ENCODE measurements at places on chromosomes 4 and X.

GRCh38 chr4:68985442-68985841, 33.8 kb upstream of the UGT2A3 start:
- no peak for DNase-seq

DNA sequence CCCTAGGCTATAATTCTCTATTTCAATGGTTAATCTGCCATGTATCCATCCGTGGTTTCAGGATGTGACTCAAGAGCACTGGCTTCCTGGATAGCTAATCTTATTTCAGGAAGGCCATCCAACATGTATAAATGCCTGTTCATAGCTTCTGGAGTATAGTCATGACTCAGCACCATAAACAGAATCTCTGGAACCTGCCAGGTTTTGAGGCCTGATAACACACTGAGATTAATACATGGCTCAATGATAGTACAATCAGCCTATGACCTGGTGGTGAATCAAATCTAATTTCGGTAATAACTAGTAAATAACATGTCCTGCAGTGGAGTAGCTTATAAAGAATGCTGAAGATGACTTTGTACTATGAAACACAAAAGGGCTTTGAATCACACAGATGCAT, 5.7 kb upstream of the IL13RA2 start:
- no peak for DNase-seq

DNA sequence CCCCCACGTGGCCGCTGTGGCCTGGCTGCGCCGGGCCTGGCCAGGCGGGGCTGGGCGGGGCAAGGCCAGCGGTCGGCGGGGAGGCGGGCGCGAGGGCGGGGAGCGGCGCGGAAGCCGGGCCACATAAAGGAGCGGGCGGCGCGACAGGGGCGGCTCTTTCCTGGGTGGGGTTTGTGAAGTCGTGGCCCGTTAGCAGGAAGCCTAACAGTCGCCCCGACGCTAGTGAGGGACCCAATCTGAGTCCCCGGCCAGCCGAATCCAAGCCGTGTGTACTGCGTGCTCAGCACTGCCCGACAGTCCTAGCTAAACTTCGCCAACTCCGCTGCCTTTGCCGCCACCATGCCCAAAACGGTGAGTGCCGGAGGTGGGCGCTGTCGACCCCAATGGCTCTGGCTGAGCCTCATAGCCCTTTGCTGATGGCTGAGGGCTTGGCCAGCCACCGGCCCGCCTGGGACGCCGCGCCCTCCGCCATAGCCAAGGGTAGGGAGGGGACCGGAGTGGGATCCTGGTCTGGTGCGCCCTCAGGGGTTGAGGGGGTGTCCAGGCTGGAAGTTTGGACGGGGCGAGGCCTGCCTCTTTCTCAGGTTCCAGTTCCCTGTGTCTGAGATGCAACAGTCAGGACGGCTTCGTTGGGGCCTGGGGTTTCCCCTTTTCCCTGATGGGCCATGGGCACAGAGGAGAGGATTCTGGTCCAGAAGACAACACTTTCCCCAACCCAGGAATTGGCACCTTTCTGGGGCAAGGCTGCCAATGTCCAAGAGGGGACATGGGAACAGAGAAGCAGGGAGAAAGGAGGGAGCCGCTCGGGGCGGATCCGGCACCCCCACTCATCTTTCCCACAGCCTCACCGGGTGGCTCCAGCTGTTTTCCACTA, at the start of gene MSN:
Gene MSN (plus strand): TSS at position 152 of the 874 bp plus-strand sequence. CDS start 188 bp downstream, at position 340.
- no peak for DNase-seq

DNA sequence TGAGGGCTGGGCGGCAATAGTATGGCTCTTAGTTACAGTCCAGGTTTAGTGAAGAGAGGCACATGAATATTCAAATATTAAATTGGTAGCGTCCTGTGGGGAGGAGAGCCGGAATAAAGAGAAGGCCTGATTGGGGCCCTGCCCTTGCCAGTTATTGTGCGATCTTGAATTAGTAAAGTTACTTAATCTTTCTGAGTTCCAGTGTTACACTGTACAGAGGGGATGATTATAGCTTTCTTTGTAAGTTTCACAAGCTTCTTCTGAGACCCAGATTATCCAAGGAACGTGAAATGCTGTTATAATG, 1.2 kb downstream of the METAP1 start:
- no peak for DNase-seq

DNA sequence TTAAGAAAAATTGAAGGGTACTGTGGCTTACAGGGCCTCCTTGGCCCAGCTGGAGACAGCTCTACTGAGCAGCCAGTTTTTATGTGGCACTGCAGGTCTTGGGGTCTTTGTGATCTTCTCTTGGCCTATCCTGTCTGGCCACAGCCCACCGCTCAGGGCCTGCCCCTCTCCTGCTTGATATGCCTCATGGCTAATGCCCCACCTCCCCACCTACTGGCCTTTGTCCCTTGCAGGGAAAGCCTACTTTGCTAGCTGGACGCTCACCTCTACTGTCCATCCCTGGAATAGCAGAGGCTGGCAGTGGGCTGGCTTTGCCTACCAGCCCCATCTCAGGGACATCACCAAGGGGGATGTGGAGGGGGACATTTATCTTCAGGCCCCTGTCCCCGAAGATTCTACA, 134.1 kb downstream of the PJA1 start:
- DNase-seq, result no peak

DNA sequence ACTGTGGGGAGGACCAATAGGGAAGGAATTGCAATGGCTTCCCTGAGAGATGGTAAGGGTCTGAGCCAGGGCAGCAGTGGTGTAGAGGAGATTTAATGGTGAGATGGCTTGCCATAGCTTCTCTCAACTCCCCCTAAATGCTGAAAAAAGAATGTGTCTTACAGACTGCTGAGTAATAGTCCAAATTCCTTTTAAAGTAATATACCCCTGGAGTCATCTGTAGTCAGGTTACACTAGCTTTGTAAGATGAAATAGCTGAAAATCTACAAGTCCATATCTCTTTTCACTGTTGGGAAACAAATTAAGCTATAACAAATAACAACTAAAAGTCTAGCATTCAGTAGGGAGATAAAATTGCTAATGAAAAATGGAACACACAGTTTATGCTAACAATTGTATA, 33.5 kb downstream of the MAPK10 start:
- no peak for DNase-seq

DNA sequence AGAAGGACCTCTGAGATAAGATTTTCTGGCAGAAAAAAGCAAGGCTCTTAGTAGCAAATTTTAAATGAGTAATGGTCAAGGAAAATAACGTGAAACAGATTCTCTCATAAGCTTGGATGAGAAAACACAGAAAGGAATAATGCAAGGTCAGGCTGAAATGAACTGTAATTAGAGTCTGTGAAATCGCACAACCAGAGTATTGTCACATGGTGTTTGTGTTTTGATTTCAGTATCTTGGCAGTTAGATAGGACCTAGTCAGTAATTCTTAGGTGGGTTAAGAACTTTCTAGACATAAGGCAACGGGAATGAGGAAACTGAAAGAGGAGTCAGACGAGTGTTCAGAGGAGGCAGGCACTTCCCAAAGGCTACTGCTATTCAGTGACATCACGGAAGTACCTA, 34.6 kb downstream of the LIMCH1 start:
- DNase-seq, result no peak

DNA sequence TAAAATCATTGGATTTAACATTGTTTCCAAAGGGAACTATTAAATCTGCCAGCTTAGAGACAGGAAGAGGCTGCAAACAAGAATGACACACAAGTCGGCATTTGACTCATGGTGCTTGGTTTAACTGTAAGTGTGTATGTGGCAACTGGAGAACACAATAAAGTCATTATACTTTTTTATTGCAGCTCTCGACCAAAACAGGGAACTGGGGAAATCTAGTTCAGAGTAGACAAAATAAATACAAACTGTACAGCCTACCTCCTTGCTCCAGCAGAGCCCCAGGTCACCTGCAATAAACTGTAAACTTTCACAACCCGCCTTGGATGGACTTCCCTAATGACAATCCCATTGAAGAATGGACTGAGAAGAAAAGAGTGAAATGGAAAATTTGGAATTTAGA, 24.0 kb downstream of the NPY5R start:
- no peak for DNase-seq

DNA sequence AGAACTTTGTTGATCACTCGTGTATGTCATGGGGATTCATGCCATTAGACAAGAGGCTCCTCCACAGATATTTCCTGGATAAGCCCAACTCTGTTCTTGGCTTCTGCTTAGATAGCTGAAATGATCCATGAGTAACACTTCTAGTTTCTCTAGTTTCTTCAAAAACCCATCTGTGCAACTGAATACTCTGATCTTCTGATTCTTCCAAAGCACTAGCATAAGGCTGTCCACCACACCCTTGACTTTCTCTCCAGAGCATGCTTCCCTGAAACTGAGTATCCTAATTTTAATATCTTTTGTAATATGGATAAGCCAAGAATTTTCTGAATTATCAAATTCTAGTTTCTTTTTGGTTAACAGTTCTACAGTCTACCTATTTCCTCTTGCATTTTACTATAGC, 118.6 kb upstream of the TAPT1 start:
- DNase-seq, result no peak

- DNase-seq, result no peak
These were observed 23.2 kb downstream of the NKX1-1 start for GRCh38 chr4:1382776-1383727.

DNA sequence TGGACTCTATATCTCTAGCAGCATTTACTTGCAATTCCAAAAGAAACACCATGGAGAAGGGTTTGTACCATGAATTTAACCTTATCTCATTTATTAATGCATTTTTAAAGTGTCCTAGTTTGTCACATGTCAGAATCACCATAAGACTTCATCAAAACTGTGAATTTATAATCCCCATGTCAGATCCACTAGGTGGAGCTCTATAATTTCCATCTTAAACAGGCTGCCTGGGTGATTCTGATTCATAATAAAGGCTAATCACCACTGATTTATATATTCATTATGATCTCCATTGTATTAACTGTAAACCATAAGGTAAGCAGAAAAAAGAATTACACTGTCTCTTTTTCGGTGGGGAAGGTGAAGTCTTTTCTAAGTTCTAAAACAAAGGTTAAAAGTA, 4.0 kb downstream of the TCEAL2 start:
- no peak for DNase-seq

DNA sequence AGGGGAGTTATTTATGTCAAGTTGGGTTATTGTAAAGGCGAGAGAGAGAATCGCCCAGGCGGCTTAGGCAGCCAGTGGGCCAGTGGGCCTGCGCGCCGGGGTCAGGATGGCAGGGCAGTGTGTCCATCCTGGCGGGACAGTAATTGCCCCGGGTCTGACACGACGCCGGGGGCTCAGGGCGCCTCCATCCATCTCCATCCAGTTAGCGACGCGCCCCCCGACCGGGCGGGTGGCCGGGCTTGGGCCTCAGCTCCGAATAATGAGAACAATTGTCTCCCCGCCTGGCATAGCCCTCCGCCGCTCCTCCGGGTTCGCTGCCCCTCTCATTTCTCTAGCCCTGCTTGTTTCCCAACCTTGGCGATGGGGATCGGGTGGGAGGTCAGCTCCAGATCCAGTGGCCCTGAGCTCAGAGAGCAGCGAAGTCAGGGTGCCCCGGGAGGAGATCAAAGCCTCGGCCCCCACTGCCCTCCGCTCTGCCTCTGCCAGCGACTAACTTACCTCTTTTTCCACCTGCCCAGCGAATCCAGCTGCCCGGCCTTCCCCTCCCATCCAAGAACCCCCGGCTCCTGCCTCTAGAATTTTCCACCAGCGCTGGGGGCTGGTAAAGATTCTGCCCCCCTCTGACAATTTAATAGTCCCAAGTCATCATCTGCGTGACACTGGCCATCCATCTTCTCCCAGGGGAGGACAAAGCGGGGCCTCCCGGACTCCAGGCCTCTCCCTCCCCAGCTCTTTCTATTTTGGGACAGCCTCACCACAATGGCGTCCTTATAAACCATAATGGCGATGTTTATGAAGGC, 56.9 kb upstream of the TMEM33 start:
- no peak for DNase-seq

DNA sequence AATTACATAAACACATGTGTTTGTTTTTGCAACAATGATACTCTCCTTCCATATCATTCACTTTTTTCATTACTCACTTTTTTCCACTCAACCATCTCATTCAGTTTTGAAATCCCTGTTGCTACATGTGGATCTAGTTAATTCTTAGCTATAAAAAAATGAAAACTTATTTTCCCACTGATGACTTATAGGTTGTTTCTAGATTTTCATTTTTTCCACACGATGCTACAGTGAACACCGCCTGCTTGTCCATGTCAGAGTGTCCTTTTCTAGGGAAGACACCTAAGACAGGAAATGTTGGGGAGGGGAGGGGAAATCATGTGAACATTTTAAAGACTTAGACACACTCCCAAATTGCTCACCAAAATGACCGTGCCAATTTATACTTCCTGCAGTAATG, 70.2 kb downstream of the SUPT20HL2 start:
- DNase-seq, result no peak

DNA sequence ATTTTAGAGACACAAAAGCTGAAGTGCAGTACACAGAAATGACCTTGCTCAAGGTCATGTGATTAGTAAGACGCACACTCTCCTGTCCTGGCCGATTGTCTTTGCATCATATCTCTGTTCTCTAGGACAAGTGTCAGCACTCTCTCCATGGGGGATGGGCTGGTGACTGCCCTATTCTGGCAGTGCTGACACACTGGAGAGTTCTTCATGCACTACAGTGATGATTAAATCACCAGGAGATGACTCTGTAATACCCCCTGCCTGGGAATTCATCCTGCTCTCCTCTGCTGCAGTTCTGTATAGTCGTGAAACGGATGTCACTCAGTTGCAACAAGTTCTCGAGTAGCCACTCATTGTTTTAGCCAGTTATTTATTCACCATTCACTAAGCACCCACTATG, 5.3 kb upstream of the SHISA3 start:
- no peak for DNase-seq

DNA sequence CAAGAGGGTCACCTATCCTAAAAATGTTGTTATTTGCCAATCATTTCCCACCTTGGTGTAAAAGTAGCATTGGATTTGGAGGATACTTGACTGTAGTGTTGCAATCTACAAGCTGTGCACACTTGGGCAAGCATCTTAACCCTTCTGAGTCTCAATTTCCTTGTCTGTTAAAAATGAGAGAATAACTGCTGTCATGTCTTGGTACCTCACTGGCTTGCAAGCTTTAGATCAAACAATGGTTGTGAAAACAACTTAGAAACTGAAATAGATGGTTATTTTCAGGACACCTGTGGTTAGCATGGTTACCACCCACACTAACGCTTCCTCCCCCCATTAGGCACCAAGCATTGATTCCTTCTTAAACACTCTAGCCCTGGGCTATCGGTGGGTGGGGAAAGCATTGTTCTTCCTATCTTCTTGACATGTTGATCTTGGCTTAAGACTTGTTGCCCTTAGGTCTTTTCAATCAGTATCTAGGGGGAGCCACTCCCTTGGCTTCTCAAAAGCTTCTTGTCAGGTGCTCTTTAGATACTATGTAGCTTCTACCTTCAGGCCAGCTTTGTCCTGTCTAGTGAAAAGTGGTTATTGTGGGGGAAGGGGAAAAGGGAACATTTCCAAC, 10.6 kb upstream of the AMOT start:
- DNase-seq, result no peak

- no peak for DNase-seq
These were observed 667.4 kb upstream of the NDST4 start for GRCh38 chr4:115780835-115781234.
